Stimulated activated naive CD4-positive, alpha-beta T cell treated with Interleukin-2 at 50 U/mL for 16 hours (primary cell): ENCODE measurements at places on chromosomes 7 and 10.

DNA sequence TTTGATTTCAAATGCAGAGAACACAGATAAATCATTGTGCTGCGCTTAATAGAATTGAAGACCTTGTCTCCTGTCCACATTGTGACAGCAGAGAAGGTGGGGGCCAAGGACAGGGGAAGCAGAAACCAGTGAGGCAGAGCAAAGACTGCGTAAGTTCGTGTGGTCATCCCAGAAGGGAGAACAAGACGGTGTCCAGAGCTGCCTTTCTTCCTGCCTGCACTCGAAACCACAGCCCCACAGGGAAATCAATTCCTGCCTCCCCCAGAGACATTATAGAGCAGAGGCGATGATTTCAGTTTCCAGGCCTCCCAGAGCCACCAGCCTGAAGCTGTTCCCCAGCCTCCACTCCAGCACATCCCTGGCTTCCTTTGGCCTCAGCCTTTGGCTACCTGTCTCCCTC is 39.7 kb upstream of the UCN3 start:
- no peak for DNase-seq

DNA sequence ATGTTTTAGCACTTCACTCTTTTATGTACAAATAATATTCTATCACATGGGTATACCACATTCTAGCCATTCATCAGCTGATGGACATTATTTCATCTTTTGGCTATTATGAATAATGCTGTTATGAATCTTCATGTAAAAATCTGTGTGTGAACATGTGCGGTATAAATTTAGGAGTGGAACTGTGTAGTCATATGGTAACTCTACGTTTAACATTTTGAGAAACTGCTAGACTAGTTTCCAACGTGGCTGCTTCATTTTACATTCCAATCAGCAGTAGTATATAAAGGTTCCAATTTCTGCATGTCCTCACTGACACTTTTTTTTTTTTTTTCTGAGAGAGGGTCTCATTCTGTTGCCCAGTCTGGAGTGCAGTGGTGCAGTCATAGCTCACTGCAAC is 8.3 kb downstream of the RAMP3 start:
- DNase-seq, result no peak

- no peak for DNase-seq
These were observed 513.9 kb upstream of the CELF2 start for GRCh38 chr10:10503772-10504171.

DNA sequence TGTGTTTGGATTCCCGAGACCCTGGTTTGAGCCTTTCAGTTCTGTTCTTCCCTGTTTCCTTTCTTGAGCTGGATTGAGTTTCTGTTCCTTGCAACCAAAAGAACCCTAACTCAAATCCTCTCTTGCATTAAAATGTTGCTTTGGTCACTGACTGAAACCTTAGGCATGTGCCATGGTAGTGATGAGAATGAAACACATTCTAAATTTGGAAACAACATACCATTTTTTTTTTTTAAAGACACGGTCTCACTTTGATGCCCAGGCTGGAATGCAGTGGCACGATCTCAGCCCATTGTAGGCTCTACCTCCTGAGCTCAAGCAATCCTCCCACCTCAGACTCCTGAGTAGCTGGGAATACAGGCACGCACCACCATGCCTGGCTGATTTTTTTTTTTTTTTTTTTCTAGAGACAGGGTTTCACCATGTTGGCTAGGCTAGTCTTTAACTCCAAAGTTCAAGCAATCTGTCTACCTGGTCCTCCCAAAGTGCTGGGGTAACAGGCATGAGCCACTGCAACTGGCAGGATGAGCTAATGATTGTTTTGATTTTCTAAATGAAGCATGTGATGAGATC is 8.4 kb downstream of the THAP5 start:
- no peak for DNase-seq

DNA sequence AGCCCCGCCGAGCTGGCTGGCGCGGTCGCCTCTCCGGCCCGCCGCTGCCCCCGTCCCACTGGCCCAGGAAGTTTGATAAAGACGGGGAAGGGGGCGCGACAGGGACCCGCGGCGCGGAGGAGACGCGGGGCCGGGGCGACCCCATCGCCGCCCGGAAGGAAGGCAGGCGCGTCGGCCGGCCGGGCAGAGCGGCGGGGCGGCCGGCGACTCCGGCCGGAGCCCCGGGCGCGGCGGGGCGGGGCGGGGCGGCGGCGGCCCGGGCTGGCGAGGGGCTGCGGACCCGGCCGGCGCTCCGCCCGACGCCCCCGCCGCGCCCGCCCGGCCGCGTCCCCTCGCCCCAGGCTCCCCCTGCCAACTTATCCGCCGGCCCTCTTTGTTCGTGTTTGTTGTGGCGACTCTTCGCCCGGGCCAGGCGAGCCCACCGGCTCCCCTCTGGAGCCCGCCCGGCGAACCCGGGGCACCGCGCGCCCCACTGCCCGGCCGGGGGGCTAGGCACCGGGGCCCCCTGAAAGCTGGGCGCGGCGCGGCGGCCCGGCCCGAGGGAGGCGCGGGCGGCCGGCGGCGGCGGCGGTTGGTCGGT is 571 bp downstream of the KDM7A start:
- DNase-seq, result no peak

GRCh38 chr10:48199580-48200377 is 74.7 kb downstream of the FRMPD2 start:
- no peak for DNase-seq

- DNase-seq, result no peak
These were observed 350.1 kb upstream of the COBL start for GRCh38 chr7:51666751-51667150.

DNA sequence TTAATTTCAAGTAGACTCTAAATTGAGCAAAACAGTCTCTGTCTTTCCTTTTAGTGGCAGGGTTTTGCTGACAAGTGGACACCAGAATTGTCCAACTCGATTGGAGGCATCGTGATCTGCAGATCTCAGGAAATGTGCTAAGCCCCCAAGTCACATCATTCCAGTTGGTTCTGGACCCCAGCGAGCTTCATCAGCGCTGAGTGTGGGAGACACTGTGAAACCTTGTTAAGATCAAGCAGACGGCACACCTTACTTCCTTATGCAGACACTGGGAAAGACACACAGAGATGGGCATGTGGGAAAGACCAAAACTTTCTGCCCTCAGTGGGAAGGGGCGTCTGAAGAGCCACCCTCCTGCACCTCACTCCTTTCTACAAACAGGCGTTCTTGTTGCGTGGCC is 440.8 kb downstream of the GLRX3 start:
- DNase-seq, result no peak

- DNase-seq, result no peak
These were observed 262.4 kb downstream of the COBL start for GRCh38 chr7:51054231-51054630.

- DNase-seq, result no peak
These were observed 182.9 kb downstream of the SORCS1 start for GRCh38 chr10:106981452-106982075.

DNA sequence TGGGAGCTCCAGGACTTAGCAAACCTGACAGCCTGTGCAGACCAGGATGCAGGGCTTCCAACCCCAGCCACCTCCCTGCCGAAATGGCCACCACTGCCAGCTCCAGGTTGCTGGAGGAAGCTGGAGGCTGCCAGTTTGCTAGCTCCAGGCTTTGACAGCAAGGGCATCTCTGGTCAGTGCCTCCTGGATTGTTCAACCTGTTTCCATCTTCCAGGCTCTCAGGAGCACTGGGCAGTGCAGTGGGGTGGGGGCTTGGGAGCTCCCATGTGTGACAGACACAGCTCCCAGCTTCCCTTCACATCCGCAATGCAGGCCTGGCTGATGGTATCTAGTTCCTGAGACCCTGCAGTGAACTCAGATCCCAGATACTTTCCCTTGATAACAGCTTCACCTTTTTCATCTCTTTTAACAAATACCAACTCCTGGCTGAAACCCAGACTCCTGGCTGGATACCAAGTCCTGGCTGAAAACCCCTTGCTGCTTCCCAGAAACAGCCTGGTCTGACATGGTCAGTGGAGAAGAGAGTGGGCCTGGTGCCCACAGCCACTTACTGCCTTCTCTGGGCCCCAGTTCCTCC is 20.8 kb upstream of the RET start:
- no peak for DNase-seq

DNA sequence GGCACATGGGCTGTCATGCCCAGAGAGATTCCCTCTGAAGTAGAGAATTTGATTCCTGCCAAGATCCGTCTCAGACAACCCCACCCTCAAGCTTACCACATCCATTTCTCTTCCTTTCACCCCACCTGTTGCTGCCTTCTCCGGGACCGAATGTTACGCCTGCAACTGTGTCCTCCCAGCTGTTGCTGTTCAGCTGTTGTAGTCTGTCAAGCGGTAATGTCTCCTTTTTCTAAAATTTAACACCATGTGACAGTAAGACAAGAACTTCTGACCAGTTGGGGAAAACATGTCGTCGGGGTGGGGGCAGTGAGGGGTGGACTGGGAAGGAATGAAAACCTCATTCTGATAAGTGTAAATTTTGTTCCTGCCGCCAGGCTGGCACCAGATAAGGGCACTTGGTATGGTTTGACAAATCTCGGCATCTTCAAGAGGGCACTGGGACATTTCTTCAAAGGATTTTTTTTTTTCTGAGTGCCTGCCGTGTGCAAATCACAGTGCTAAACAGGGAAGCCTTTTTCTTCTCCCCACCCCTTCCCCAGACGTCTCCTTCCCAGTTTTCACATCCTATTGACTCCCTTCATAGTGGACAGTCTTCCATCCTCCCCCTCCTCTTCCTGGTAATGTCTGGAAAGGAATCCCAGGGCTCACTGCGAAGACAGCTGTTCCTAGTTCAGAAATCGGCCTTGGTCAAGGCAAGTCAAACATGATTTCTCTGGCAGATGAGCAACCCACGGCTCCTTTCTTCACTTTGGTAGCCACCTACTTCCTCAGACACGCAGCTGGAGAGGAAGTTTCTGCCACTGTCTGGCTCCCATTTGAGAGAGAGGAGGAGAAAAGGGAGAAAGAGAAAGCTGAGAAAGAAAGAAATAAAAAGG is 5.0 kb upstream of the CELF2 start:
- DNase-seq, result no peak

DNA sequence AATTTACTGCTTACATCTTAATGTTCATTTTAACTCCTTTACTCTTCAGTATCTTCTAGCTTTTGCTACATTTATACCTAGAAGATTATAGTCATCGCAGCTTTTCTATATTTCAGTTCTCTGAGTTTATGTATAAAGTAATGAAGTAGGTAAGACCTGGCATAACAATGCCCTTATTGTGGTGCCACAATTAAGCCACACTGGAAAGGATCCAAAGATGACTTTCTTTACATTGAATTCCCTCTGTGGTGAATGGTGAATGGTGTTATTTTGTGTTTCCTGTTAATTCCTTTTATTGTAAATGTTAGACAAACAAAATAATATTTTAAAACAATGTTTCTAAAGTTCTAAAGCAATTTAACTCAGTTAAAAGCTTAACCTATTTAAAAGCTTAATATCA is 36.2 kb downstream of the SEMA3D start:
- no peak for DNase-seq

GRCh38 chr10:11894381-11895107 is 71.4 kb downstream of the PROSER2 start:
- DNase-seq, result no peak

DNA sequence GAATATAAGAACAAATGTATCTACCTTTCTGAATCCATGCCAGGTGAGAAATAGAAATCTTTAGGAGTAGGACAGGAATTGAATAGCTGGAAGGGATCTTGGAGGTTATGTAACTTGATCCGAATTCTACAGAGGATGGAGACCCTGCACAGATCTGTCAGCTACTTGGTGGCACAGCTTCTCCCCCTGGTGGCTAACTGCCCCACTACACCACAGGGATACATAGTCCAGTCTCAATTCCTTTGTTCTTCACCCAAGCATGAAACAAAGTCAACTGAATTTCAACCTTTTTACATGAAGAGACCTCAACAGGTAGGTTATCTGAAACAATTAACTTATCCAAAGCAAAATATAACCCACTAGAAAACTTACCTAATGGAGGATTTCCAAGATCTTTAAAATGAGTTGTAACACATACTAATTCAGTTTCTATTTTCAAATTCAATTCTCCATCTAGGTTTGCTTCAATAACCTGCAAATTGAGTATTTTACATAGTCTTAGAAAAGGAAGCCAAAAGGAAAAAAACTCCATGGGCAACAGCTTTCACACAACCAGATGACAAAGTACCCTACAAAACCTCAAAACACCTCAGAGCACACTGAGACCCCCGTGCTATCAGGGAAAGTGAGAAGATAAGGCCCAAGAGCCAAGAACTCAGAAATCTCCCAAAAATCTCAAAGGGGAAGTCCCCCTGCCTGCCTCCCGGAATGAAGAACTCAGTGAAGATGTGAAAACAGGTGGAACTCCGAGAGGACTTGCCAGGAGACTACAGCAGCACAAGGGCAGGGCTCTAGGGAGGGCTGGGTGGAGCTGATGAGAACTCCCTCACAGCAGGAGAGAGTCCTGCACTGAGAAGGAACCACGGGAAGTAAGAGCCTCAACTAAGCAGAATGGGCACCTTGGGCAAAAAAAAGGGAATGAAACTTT is 10.3 kb downstream of the HUS1 start:
- peak; percentile 32 for DNase-seq

- no peak for DNase-seq
These were observed 259.5 kb downstream of the PLXDC2 start for GRCh38 chr10:20075713-20076112.

GRCh38 chr7:126720232-126720631 is 532.5 kb downstream of the GRM8 start:
- DNase-seq, result no peak

- DNase-seq, result no peak
These were observed 768.5 kb downstream of the NXPH1 start for GRCh38 chr7:9201928-9202327.

DNA sequence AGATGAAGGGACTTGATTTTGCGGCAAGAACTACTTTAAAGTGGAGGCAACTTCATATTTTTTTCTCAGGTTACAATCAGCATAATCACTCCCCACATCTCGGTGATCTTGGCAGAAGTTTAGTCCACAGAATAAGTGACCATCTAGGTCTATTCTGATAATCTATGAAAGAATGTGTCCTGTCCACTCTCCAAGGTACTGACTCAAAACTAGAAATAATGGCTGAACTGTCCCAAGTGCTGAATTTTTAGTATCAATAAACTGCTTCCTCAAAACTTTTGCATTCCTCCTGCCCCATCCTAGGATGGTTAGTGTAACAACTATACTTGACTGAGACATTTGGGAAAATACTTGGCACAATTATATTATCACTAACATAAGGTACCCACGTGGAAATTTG is 10.9 kb upstream of the CHRM2 start:
- DNase-seq, result no peak

- no peak for DNase-seq
These were observed 26.5 kb upstream of the WNT16 start for GRCh38 chr7:121302214-121302745.

DNA sequence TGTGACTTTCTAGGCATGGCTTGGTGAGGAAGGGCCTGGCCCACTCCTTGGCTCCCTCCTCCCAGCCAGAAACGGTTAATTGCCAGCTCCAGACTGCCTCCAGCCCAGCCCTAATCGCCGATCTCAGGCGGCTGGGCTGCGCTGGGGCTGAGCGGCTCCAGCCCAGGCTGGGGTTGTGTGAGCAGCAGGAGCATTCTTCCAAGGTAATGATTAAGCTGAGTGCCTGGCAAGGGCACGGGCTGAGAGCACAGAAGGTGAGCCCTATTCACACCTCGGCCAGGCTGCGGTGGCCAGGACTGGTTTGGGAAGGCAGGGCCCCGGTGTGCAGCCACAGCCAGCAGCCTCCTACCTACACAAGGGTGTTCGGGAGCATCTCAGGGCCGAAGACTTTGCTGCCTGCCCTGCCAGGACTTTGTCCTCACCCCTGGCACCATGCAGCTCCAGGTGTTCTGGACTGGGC is at the start of gene TMEM72:
TMEM72 (plus strand) TSS at position 257 of the 460 bp plus-strand sequence; CDS start at position 433, 176 bp downstream.
- no peak for DNase-seq

GRCh38 chr7:2771274-2771731 is 72.8 kb downstream of the GNA12 start:
- DNase-seq, result no peak

- no peak for DNase-seq
These were observed 315.9 kb upstream of the SEMA3A start for GRCh38 chr7:84510505-84510904.

- DNase-seq, result no peak
These were observed 9.8 kb upstream of the FZD9 start for GRCh38 chr7:73423519-73424488.
